Central memory CD4-positive, alpha-beta T cell (primary cell): ENCODE measurements at places on chromosomes 1 and 21.

- no peak for DNase-seq
Measured at GRCh38 chr1:48285525-48285924, 63.0 kb downstream of the SLC5A9 start.

DNA sequence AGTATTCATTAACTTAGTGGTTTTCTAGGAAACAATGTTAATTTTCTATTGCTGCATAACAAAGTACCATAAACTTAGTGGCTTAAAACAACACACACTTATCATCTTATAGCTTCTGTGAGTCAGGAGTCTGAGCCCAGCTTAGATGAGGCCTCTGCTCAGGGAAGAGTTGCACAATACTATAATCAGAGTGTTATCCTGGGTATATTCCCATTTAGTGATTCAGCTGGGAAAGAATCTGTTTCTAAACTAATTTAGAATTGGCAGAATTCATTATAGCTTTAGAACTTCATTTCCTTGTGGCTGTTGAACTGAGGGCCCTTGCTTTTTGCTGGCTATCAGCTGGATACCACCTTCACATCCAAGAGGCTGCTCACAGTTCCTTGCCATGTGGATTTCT is 515.5 kb downstream of the BRINP3 start:
- DNase-seq, result no peak

DNA sequence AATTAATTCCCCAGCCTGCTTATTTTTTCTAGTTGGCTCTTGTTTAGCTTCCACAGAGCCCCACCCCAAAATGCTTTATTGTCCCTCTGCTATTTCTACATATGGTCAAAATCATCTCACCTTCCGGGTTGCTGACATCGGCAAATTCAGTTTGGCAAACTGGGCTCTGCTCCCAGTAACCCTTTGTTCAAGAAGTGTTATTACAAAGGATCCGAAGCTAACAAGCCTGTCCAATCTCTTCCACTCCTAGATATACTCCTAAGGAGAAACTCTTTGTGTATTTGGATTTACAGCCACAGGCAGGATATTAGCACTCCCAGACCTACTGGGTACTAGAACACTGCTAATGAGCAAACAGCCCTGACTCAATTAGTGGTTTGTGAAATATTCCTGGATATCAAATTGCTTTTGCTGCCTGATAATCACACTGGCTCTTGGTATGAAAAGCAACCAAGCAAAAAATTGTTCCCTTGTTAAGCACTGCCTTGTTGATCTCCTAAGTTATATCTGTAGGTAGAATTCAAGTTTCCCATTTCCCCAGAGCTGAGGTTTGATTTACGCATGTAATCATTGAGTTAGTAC is 4.0 kb downstream of the JUN start:
- peak; percentile 36 for DNase-seq

DNA sequence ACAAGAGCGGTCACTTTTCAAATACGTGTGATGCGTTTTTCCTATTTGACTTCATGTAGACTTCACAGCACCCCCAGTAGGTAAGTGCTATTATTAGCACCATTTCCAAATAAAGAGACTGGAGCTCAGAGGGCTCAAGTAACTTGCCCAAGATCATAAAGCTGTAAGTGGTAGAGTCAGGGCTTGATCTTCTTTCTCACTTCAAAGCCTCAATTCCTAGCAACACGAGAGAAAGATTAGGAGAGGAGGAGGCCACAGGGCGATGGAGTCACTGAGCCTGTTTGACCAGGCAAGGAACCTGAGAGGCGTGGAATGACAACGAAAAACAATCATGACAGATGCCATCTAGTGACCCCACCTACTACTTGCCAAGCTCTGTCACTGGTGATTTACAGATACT is 181.0 kb downstream of the FOXD2 start:
- no peak for DNase-seq

DNA sequence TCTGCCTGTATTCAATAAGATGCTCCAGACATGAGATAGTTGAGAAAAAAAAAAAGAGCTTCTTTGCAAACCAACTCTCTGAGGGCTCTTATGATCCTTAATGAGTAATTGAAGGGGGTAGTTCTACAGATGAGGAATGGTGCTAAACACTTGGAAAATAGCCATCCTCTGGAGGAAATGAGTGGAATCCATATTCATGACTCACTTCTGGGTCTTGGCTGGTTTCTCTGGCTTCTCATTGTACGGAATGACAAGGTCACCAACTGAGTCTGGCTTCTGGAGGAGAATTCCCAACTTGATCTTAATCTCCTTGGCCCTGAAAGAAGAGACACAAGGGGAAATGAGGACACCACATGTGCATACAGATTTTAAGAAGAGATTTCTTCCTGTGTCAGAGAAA is 34.7 kb downstream of the RGS5 start:
- no peak for DNase-seq

GRCh38 chr1:162456323-162456722 is 41.3 kb upstream of the UHMK1 start:
- DNase-seq, result no peak

GRCh38 chr1:207838156-207839082 is 72.5 kb downstream of the CD34 start:
- DNase-seq, result no peak

DNA sequence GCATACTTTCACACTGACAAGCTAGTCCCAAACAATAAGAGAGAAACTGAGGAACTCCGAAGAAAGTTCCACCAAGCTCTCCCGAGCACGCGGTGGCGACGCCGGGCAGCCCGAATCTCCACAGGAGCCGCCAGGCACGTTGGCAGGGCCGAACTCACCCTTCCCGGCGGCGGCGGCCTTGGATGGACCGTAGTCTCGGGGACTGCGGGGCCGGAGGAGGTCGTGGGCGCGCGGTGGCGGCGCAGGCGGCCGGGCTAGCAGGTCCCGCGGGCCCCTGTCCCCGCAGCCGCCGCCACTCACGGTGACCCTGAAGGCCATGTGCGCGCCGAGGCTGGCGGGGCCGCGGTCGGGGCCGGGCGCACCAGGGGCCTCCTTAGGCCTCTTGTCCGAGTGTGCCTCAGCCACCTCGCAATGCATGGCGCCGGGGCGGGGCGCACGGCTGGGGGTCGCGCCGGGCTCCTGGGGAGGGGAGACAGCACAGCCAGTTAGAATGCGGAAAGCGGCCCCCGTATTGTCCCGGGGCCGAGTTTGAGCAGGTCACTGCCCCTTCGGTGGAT is 1.2 kb downstream of the GLIS1 start:
- no peak for DNase-seq

GRCh38 chr1:201032408-201032807 is 8.9 kb upstream of the KIF21B start:
- no peak for DNase-seq

GRCh38 chr1:24203404-24203803 is 16.3 kb upstream of the IFNLR1 start:
- DNase-seq, result no peak

DNA sequence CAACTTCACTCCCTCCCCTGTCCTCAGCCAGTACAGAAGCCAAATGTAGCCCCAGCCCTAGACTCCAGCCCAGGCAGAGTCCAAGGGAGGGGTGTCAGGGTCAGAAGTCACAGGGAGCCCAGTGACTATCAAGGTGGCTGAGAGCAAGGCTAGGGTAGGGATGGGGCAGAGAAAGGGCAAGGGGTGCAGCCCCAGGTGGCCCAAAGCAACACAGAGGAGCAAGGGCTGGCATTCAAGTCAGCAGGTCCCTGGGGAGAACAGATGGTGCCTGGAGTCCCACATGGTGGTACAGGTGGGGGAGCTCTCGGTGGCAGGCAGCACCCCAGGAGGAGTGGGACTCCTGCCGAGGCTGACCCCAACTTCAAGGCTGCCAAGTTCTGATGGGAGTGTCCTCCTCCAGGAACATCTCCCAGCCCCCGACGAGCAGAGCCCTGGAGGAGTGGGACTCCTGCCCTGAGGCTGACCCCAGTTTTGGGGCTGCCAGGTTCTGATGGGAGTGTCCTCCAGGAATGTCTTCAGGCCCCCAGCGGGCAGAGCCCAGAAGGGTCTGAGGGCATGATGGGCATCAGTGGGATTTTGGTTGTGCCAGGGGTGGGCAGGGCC is 3.7 kb upstream of the DVL1 start:
- no peak for DNase-seq

GRCh38 chr1:77905603-77906002 is 17.2 kb downstream of the NEXN start:
- no peak for DNase-seq

GRCh38 chr1:12593621-12594066 is 24.4 kb downstream of the DHRS3 start:
- DNase-seq, result no peak

DNA sequence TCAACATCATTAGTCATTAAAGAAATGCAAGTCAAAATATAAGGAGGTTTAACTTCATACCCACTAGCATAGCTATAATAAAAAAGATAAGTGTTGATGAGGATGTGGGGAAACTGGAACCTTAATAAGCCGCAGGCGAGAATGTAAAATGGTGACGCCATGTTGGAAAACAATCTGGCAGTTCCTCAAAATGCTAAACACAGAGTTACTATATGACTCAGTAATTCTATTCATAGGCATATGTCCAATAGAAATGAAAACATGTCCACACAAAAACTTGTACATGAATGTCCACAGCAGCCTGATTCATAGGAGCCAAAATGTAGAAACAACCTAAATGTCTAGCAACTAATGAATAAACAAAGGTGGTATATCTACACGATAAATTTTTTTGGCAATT is 23.2 kb downstream of the DDX59 start:
- DNase-seq, result no peak

- no peak for DNase-seq
Measured at GRCh38 chr21:46604329-46604974, 430 bp downstream of the S100B start.

GRCh38 chr1:43436371-43436770 is 17.4 kb downstream of the HYI start:
- DNase-seq, result no peak

- no peak for DNase-seq
Measured at GRCh38 chr1:211231873-211232272, 27.3 kb upstream of the RCOR3 start.

DNA sequence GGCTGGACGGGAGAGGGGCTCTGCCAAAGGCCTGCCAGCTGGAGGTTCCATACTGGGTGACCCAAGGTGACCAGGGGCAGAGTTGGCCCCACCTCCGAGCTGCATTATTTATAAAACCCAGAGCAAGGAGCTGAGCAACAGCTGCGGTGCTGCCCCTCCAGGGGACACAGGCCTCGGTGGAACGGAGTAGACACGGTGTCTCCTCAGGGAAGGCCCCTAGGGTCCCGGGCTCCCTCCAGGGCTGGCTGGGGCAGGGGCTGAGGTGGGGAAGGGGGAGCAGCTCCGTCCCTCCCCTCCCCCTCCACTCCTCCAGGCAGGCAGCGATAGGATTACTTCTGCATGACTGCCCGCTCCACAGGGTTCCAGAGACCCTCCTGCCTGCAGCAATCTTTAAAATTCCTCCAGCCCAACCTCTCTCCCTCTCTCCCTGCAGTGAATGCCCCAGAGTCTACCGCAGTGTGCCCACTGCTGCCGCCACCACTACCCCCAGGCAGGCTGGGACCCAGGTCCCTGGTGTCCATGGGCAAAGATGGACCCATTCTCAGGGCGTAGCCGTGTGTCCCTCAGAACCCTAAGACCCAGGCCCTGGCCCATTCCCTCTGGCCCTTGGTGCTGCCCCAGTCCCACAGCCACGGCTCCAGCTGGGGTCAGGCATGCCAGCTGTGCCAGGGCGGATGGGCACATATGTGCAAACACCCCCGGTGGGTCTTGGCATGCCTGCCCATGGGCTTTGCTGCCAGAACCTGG is 10.8 kb downstream of the AHDC1 start:
- DNase-seq, result no peak

GRCh38 chr21:18384771-18385170 is 18.8 kb downstream of the TMPRSS15 start:
- DNase-seq, result no peak

GRCh38 chr1:32876341-32877210 is 5.9 kb upstream of the FNDC5 start:
- DNase-seq, result peak; percentile 40

DNA sequence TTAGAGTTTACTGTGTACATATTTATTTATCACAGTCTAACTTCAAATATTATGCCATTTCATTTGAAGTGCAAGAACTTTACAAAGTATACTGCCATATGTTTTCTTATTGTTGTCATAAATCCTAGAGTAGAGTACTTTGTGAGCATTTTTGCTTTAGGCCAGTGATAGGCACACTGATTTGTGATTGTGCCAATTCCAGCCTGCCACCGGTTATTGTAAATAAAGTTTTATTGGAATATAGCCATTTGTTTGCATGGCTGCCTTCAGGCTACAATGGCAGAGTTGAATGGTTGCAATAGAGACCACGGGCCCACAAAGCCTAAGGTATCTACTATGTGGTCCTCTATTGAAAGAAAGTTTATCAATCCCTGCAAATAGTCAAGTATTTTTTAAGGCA is 175.8 kb upstream of the GALNT2 start:
- no peak for DNase-seq

GRCh38 chr1:2258996-2259395 is 30.9 kb downstream of the SKI start:
- DNase-seq, result peak; percentile 74

GRCh38 chr1:170886460-170886859 is 48.9 kb upstream of the MROH9 start:
- DNase-seq, result no peak

DNA sequence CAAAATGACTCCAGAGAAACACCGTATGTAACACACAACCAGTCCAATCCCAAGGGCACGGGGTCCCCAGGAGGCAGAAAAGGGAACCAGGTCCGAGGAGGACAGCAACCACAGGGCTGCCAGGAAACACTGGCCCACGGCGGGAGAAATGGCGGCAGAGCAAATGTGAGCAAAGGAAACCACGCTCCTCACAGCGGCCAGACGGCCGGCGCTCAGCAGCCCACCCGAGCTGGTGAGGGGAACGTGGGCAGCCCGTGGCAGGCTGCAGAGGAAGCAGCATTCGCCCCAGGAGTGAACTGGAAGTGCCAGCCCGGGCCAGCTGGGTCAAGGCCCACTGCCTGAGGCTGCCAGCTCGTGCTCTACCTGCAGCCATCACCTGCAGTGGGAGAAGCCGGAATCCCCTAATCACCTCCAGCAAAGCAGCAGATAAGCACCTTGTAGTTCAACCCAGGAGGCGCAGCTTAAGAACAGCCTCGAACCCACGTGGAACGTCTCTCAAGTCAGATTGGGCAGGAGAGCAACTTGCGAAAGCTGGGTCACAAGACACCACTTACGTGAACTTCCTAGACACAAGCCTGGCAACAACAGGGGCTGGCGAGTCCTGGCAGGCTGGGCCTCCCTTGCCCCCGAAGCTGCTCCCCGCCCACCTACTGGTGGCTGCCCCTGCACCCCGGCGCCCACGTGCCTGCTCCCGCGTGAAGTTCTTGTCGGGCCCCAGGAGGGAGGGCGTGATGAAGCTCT is 6.7 kb downstream of the SLC19A1 start:
- no peak for DNase-seq

GRCh38 chr1:207983044-207983635 is 72.2 kb upstream of the CD34 start:
- no peak for DNase-seq

GRCh38 chr1:65231718-65232330 is 77.5 kb upstream of the DNAJC6 start:
- DNase-seq, result no peak
